ENCODE measurements at places on chromosomes 11 and 22.

DNA sequence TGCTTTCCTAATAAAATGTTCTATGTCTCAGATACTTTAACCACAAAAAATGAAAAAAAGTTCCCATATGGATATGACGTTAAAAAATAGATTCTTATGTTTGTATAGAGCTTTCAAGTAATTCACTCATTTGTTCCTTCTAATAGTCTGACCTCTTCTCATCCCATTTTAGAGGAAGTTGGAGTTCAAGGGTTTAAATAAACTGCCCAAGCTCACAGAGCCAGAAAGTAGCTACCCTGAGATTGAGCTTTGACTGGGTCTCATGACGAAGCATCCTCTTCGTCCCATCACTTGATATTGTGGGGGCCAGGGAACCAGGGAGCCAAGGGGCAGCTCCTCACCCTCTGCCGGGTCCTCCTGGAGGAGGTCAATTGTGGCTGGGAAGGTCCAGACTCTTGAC lies 116.3 kb downstream of the CCDC81 start:
- no peak for DNase-seq

- no peak for DNase-seq
These were observed 10.8 kb upstream of the NCF4 start for GRCh38 chr22:36850056-36850455.

DNA sequence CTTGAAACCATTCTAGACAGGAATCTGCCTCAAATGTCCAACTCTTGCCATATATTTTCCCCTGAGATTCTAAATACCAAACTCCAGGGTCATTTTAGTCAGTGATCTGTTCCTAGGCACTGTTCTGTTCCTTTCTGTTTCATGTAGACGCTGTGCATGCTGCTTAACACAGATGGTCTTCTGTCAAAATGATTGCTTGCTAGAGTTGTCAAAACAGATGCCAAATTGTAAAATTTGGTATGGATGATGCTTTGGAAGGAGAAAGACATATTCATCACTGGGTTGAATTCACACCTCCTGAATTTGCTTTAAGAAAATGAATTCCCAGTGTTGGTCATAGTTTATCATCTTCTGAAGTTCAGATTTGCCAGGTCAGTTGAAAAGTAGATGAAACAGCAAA lies 425.9 kb downstream of the ETS1 start:
- no peak for DNase-seq

DNA sequence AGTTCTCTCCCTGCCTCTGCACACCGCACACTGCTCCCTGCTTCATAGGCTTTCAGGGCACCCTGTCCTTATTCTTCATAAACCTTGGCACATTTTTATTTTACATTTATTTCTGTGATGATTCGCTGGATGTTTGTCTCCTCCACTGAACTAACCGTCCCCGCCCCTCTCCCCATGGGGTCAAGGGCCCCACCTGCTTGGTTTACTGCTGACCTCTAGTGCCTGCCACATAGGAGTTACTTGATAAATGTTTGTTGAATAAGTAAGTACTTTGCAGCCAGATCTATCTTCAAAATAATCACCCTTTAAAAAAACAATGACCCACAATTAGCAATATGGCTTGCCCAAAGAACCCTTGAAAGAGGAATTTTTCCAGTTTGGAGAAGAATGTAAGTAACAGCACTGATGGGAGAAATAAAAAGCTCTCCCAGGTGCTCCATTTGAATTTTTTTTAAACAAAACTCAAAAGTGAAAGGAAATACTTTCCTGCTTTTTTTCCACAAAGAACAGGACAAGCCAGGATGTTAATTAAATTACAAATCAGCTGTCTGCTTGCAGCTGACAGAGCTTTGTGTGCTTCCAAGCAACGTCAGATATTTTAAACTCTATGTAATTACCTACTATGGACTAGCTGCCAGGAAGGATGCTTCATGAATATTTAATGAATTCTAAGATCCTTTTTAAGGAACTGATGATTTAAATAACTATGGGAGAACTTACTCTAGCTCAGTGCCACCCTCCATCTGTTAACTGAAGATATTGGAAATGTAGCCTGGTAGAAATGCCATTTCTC lies 1083.6 kb downstream of the DLG2 start:
- DNase-seq: no peak

GRCh38 chr11:134503596-134503995 lies 91.6 kb upstream of the B3GAT1 start:
- no peak for DNase-seq

GRCh38 chr11:84290647-84291046 lies 1004.5 kb upstream of the CCDC90B start:
- no peak for DNase-seq

DNA sequence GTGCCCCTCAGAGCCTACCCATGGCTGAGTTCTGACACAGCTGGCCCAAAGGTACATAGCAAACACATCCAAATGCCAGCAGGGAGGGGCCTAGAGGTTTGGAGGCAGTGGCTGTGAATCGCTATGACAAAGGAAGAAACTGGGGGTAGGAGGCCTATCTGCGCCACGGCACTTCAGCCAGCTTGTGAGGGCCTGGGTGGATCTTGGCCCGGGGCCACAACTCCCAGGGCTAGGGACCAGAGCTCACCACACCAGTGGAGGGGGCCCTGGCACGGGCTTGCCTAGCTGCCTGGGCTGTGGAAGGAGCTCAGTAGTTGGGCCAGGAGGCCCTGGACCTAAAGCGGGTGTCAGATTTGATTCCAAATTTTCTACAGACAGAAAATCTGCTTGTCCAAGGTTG lies 9.4 kb upstream of the NAP1L4 start:
- DNase-seq: no peak

DNA sequence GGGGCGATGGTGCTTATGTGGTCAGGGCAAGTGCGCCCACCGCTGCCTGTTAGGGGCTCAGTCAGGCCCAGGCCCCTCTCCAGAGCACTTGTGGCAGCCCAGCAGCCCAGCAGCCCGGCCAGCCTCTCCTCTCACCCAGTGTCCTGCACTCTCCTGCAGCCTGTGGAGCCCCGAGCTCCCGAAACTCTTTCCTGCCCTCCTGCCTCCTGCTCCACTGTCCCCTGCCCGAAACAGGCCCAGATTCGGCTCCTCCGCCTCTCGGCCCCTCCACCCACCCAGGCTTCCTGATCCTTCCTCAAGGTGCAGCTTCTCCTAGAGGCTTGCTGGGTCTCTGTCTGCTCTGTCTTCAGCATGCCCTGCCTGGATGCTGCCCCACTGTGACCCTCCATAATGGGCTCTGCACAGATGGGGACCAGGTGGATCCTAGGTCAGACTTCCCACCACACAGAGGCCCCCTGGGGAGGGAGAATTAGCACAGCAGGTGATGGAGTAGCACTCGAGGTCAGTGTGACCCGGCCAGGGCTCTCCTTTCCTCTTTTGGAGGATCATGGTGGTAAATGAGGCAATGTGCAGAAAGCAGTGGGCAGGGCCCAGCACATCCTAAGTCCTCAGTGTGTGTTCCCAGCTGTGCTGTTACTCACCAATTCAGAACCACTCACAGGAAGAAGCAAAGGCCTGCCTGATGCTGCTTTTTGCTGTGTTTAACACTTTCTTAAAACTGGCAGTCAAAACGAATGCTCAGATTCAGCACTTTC lies 18.6 kb upstream of the NAP1L4 start:
- DNase-seq: no peak

- no peak for DNase-seq
These were observed 3.3 kb downstream of the SLC22A12 start for GRCh38 chr11:64594159-64594939.

DNA sequence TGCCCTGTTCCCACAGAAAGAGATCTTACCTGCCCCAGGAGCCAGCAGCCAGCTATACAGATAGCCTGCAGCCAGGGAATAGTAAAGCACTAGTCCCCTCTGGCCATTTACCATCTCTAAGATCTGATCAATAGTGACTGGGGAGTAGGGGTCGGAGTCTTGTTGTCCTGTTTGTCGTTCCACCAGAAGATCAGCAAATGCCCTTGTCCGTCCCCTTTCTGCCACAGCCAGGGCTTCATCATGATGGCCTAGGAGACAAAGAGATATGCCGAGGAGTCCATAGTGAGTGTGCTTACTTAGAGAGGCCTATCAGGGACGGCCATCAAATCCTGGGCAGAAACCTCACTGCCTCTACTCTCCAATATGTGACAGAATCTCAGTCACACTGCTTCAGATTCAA lies 177.1 kb upstream of the PITPNB start:
- no peak for DNase-seq

DNA sequence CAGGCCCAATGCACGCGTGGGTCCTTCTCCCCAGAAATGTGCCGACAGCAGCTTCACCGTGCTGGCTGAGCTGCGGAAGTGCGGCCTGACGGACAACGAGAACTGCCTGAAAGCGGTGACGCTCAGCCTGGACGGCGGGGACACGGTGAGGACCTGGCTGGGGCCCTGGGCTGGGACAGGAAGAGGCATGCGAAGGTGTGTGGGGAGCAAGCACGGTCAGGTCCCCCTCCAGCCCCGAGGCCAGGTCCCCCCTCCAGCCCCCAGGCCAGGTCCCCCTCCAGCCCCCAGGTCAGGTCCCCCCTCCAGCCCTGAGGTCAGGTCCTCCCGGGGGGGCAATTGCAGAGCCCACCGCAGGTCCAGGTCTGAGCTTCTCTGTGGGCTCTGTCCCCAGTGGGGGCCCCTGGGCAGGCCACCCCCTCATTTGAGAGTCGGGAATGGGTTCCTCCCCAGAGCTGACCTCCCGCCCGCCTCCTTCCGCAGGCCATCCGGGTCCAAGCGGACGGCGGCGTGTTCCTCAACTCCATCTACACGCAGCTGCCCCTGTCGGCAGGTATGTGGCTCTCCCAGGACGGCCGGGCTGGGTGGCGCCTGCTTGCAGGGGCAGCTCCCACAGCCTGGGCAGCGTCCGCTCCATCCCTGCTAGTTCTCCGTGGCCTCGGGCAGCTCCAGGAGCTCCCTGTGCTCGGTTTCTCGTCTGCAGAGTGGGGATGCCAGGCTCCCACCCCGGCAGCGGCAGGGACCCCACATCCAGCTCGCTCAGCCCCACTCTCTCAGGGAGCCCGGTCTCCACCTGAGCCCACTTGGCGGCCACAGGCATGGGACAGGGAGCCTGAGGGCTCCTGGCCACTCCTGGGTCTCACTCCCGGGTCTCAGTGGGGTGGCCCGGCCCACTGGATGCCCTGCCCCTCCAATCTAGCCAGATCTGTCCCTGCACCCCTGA lies 7.9 kb downstream of the MUC5B start:
- no peak for DNase-seq

GRCh38 chr11:83025267-83025704 lies 46.4 kb downstream of the RAB30 start:
- no peak for DNase-seq

DNA sequence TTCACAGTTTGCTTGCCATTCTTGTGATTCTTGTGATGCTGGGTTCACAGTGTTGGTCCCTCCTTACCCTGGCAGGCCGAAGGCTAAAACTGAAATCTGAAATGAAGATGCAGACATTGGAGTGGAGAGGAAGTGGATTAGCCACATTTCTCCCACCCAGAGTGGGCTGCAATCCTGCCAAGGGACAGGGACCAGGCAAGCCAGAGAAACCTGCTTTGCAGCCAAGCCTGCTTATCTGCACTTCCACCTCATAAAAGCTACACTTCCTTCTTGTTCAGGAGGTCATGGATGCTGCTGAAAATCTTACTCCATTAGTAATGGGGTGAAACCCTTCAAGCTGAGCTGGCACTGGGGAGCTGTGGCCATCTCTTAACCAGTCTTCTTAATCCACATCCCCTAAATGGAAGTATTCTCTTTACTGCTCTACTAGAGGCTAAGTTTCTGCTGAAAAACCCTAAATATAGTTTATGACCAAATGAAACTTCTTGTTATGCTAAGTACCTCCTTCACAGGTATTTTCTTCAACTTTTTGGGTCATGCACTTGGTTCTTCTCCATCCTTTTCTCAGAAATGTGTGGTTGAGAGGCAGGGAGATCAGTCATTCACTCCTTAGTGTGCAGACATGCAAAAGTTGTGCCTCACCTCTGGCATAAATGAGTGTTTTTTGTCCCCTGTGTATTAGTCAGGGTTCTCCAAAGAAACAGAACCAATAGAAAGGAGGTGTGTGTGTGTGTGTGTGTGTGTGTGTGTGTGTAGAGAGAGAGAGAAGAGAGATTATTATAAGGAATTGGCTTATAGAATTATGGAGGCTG lies 133.9 kb upstream of the BMAL1 start:
- DNase-seq: no peak

- no peak for DNase-seq
These were observed 1272.1 kb downstream of the BRD1 start for GRCh38 chr22:48555606-48556005.

- DNase-seq: no peak
These were observed 54.6 kb downstream of the GAB4 start for GRCh38 chr22:16953206-16954059.

- DNase-seq: no peak
These were observed 32.5 kb downstream of the AHNAK start for GRCh38 chr11:62514151-62514550.

- no peak for DNase-seq
These were observed 231.0 kb downstream of the DDX10 start for GRCh38 chr11:108895579-108896480.

DNA sequence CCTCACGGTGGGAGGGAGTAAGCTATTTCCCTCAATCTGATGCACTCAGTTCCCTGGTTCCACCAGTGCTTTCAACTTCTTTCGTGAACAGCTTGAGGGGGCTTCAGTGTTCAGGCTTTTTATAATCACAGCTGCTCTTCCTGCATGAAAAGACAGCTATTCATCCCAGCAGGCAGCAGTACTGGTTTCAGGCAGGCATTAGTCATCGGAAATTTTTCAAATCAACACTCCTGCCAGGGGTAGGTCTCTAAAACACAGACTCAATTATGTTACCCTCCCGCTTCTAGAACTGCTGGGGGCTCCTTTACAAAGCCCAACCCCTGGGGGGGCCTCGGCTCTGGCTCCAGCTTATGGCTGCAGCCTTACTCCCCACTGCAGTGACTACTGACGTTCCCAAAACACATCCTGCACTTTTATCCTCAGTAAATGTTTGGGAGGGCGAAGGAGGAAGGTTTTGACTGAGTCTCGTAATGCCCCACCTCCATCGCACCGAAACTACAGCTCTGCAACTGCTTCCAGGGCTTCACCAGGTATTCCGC lies 5.8 kb downstream of the POLDIP3 start:
- DNase-seq: peak; percentile 22

- DNase-seq: no peak
These were observed 43.2 kb upstream of the ACCSL start for GRCh38 chr11:44004452-44005062.

- DNase-seq: peak; percentile 5
These were observed 516 bp downstream of the VPS26B start for GRCh38 chr11:134224710-134225664.

GRCh38 chr11:134944131-134944530 lies 532.1 kb upstream of the B3GAT1 start:
- DNase-seq: no peak

GRCh38 chr11:75656044-75656727 lies 12.7 kb downstream of the MAP6 start:
- DNase-seq: no peak

DNA sequence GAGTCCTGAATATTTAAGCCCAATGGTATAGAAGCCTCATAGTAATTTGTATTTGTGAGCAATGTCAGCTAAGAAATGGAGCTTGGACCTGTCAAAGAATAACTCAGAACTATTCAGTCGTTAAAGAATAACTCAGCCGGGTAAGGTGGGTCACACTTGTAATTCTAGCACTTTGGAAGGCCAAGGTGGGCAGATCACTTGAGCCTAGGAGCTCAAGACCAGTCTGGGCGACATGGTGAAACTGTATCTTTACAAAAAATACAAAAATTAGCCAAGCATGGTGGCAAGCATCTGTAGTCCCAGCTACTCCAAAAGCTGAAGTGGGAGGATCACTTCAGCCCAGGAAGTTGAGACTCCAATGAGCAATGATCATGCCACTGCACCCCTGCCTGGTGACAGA lies 1526.5 kb downstream of the LRRC4C start:
- no peak for DNase-seq

GRCh38 chr11:86923999-86924766 lies 31.0 kb downstream of the FZD4 start:
- no peak for DNase-seq
